ENCODE measurements at places on chromosomes 4 and X.

DNA sequence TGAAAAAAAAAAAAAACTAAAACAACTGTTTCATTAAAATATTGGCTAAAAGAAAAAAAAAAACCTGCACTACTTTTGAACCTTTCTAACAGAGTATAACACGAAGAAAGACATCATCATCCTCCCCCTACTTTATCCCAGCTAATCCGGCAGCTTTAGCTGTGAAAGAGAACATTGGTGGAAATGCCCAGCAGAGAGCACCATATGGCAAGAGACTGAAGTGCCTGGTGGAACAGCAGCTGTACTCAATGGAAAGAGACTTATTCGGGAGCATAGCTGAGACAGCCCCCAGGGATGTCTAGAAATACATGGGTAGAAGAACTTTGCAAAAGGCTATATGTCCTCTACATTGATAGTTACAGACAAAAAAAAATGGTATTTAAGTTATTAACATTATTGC lies 30.3 kb downstream of the STPG2 start:
- DNase-seq = no peak

DNA sequence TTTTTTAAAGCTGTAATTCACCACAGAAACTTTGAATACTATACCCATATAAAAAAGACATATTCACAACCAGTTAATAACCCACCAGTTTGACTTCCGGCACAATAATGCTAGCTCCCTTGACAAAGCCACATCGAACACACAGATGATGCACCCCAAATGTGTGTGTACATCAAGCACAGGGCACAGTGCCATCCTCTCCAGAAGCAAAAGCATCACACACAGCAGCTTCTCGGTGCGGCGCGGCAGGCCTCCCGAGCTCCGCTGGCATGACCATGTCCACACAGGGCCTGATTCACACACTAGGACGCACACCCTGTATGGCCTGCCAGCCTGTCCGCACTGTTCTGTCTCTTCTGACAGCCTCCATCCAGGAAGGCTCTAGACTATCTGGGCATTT lies 88.0 kb downstream of the LEF1 start:
- no peak for DNase-seq

GRCh38 chrX:130578906-130579305 lies 177.1 kb downstream of the RBMX2 start:
- DNase-seq = no peak

DNA sequence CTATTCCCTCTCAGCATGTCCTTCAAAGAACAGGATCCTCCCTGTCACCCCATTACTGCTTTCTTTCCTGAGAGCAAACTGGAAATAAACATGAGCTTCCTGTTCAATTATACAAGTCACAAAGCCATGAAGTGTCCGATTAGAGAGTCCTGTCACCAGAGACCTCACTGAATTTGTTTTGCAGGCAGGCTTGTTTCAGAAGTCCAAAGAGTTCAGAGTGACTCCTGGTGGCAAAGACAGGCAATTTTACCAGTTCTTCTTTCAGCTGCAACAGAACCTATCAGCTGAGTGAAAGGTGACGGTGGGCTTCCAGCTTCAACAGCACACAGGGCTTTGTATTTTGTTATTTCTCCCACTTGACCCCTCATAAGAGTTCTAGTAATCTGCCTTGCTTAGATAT lies 6.4 kb downstream of the ELK1 start:
- no peak for DNase-seq

- DNase-seq = no peak
Observed at GRCh38 chr4:182236186-182236585, 7.0 kb upstream of the TENM3 start.

GRCh38 chrX:2894885-2895292 lies 34.2 kb downstream of the ARSD start:
- DNase-seq = no peak

- no peak for DNase-seq
Observed at GRCh38 chr4:109091727-109092409, 210.6 kb downstream of the COL25A1 start.

- no peak for DNase-seq
Observed at GRCh38 chrX:15956681-15957080, 102.1 kb upstream of the AP1S2 start.

GRCh38 chr4:4763822-4764557 lies 95.5 kb upstream of the MSX1 start:
- DNase-seq = no peak

GRCh38 chrX:152170621-152171020 lies 32.2 kb upstream of the MAGEA10 start:
- no peak for DNase-seq

DNA sequence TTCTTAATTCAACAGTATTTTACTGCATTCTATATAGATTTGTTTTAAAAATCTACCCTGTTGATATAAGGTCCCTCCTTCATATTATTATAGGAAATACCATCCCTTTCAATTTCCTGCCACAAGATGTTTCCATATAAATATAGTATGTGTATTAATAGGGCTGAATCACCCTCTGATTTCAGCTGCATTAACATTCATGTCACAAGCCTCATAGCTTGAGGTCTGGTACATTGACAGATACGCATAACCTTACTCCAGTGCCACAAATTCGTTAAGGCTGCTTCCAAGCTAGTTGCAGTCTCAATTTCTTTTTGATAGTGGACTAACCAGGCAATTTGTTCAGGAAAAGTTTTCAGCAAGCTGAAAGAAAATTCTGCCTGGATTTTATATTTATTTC lies 128.4 kb downstream of the KLHL34 start:
- no peak for DNase-seq

DNA sequence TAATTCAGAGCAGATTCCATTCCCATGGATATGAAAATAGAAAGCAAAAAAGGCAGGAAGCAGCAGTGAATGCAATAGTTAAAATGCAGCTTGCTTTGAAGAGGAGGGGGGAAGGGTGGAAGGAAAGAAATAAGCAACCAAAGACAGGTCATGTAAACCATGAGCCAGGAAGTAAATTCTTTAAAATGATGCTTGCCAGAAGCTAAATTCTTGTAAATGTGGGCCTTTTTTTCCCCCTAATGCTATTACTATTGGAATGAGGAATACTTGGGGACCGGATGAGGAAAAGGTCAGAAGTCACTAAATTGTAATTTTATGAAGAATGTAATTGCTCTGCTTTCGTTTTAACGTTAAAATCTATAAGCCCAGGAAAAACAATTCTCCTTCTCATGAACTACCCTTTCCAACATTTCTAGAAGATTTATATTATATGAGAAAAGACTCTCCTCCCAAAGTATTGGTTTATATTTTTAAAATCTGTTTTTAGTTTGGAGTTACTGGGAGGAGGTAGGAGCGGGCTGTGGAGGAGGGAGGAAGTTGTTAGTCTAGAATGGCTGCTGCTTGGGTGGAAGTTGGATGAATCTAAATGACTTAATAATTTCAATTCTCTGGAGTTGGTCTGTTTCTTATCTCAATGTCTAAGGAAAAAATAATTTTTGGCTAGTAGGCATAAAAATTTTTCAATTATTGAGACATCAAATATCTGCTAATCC lies 77.6 kb upstream of the PCDH18 start:
- no peak for DNase-seq

DNA sequence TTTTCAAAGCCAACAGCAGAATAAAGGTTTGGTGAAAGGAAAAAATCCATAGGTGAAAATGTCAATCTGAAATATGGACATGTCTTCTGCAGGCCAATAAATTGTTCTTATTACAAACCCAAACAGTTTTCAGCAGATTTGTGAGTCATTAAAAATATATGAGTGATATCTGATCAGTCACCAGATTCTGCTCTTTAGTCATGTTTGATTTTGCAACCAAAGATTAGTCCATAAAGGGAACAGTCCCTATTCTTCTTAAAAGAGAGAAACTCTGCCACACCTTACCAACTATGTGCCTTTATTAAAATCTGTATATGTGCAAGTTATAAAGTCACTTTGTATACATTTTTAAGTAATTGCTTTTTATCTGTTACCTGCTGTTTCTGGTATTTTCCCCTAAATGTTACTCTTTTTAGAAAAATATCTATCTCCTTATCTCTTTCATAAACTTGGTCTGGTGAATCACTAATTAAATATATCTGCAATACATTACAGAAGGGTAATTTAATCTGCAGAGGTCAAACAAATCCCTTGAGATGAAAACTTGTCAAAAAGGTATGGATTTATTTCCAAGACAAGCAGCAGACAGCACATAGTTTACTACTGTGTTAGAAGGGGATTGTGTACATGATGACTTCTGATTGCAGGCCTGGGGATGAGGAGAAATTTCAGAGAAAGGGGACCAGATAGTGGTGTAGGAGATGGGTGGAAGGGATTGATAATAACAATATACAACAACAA lies 322.9 kb upstream of the NWD2 start:
- DNase-seq = no peak

GRCh38 chr4:185709802-185710486 lies 102.0 kb downstream of the SORBS2 start:
- DNase-seq = no peak

DNA sequence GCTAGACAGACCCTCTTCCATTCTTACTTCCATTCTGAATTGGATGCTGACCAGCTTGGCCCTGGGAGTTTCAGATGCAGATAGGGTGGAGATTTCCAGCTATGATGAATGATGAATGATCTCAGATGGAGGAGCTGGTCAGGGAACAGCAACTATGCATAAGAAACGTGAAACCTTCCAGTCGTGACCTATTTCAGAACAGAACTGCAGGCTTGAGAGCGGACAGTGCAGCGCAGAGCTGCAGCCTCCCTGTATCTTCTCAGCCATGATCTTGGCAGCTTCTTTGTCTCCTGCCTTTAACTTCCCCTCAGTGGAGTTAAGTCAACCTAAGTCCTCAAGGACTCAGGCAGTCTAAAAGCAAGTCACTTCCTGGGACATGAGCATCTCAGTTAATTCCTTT lies 43.3 kb upstream of the HAND2 start:
- no peak for DNase-seq

GRCh38 chr4:169256856-169257761 lies 13.6 kb downstream of the SH3RF1 start:
- DNase-seq = no peak

DNA sequence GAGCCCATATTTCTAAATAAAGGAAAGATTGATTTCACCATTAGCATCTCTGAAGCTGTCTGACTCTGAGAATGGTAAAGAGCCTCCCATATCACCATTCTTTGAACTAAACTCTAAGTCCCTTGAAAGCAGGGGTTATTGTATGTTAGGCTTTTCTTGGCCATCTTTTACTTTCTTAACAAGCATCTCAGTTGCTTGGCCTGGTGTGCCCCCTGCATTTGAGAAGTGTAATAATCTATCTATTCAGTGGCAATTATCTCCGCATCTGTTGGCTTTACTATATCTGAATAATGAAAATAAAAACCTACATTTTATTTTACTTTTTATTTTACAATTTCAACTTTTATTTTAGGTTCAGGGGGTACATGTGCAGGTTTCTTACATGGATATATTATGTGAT lies 128.3 kb upstream of the ARMCX2 start:
- DNase-seq = no peak

DNA sequence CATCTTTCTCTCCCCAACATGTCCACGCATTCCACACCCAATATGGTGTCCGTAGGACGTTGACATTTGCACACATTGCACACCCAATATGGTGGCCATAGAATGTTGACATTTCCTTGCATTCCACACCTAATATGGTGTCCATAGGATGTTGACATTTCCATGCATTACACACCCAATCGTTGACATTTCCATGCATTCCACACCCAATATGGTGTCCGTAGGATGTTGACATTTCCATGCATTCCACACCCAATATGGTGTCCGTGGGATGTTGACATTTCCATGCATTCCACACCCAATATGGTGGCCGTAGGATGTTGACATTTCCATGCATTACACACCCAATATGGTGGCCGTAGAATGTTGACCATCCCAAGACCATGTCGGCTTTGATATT lies 88.4 kb upstream of the SHOX start:
- DNase-seq = no peak

GRCh38 chr4:175499735-175500352 lies 312.2 kb downstream of the GPM6A start:
- no peak for DNase-seq

GRCh38 chr4:52852711-52853110 lies 9.4 kb upstream of the RASL11B start:
- no peak for DNase-seq

- DNase-seq = no peak
Observed at GRCh38 chr4:71406459-71406963, 67.7 kb downstream of the SLC4A4 start.

DNA sequence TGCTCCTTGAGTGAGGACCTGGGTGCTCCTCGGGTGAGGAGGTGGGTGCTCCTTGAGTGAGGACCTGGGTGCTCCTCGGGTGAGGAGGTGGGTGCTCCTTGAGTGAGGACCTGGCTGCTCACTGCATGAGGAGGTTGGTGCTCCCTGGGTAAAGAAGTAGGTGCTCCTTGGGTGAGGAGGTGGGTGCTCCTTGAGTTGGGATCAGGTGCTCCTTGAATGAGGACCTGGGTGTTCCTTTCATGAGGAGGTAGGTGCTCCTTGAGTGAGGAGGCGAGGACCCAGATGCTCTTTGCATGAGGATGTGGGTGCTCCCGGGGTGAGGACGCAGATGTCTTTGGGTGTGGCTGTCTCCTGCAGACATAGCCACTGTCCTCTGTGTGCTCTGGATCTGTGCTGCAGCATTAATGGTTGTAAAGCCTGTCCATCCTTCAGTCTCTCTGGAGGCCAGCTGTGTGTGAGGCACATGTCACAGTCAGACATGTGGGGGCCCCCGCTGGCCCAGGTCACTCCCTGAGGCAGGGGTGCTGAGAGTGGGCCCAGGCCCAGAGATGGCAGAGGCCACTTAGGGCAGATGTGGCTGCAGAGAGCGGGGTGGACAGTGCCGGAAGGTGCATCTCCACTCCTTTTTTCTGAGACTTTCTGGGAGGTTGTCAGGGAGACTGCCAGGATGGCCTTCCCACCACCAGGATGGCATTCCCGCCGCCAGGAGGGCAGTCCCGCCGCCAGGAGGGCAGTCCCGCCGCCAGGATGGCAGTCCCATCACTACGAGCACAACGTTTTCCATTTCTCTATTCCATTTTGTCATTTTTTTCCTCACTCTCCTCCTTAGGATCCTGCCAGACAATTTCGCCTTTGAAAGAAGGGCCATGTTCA lies 101.8 kb downstream of the HMX1 start:
- no peak for DNase-seq

- no peak for DNase-seq
Observed at GRCh38 chr4:140800666-140801065, 44.5 kb upstream of the TBC1D9 start.

DNA sequence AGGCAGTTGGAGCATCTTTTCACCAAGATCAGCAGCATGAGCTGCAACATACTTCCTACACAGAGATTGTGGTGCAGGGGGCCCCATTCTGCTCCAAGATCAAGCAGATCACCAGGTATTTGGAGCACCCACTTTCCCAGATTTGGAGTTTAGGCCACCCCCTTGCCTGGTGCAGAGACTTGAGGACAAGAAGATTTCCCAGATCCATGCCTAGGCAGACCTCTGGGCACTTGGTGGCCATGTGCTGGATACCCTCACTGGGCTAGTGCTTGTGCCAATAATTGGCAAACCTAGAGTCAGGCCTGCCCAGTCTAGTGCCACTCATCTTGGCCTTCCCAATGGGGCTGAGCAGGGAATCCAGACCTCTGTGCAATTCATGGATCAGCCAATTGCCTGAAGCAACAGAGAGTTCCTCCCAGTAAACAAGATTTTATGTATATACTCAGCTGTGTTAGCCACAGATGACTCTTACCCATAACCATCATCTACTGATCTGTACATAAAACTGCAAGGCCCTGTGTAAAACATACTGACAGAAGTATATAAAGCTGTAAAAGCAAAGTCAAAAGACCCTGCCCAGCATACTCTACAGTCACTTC lies 228.4 kb upstream of the EMCN start:
- no peak for DNase-seq

Measured in GM20000 (cell line).